Germinal center (tissue), 1 donor: ENCODE measurements at places on chromosomes 11 and 22.
A peak's percentile ranks its signal among the peaks of the same experiment; 100 is the strongest.

- no peak for DNase-seq
Observed at GRCh38 chr11:109870297-109870696, 222.9 kb upstream of the ZC3H12C start.

GRCh38 chr11:128116885-128117284 is 470.5 kb downstream of the ETS1 start:
- no peak for DNase-seq

DNA sequence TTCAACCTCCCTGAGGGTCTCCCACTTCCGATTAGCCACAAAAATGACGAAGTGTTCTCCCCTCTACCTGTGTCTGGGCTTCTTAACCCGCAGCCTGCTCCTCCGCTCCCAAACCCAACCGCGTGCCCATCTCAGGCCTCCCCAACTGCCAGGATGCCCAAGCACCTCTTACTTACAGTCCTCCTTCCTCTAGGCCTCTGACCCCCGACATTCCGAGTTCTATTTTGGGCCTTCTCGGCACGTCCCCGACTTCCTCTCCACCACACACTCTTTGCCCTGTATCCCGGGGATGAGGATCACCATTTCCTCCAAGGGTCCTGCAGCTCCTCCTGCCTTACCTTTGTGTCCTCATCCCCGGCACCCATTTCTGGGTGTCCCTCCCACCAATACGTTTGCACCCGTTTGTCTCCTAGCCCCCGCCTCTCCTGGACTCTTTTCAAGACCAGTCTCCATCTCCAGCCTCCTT is 388 bp upstream of the MUS81 start:
- DNase-seq, result no peak

DNA sequence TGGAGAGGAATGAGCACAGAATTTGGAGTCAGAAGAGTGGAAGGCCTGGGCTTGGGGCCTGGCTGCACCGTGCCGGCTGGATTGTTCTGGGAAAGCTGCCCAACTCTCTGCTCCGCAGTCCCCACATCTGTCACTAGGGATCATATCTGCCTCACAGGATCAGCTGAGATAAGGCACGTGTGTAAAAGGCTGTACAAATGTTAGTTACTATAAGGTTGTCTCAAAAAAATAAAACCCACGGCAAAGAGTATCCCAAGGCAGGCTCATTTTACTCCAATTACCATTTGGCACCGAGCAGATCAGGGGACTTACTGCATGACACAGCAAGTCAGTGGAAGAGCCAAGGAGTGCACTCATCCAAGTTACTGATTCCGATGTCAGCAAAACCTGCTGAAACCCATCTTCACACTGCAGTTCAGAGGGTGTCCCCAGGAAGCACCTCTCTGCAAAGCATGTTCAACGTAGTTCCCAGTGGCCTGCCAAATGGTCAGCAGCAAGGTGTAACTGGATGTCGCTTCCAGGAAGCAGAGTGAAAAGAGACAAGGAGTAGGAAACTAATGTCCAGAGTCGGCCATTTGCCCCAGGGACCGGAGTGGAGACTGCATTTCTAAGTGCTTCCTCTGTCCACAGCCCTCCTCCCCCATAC is 18.1 kb upstream of the MRTFA start:
- DNase-seq, result no peak

DNA sequence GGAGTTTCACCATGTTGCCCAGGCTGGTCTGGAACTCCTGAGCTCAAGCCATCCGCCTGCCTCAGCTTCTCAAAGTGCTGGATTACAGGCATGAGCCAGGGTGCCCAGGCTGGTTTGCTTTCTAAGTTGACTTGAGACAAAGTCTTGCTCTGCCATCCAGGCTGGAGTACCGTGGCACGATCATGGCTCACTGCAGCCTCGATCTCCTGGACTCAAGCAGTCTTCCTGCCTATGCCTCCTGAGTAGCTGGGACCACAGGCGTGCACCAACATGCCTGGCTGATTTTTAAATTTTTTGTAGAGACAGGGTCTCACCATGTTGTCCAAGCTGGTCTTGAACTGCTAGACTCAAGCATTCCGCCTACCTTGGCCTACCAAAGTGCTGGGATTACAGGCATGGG is 31.0 kb downstream of the SNU13 start:
- DNase-seq, result no peak

DNA sequence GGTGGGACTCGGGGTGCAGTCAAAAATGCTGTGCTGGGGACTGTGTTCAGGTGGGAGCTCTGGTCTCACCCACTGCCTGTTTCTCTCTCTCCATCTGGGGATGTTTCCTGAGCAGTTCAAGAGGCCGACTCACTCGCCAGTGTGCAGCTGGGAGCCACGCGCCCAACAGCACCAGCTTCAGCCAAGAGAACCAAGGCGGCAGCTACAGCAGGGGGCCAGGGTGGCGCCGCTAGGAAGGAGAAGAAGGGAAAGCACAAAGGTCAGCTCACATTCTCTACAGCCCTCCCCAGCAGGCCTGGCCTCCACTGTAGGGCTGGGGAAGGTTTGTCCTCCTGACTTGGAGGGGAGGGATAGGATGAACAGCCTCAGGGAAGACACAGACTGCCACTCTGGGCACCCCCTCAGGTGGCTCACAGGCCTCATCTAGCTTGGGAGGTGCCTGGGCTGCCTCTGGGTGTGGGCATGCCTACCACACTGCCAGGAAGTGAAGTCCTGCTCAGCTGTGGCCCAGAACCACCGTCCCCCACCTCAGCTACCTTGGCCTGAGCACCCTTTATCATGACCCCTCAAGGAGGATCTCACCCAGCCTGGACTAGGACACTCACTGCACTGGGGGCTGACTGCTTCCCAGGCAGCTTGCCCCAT is 13.0 kb downstream of the TUB start:
- DNase-seq, result no peak

- peak; percentile 76 for DNase-seq
Observed at GRCh38 chr22:41976070-41976901, 7.0 kb downstream of the SEPTIN3 start.

- no peak for DNase-seq
Observed at GRCh38 chr11:71466358-71466757, 13.4 kb downstream of the NADSYN1 start.

GRCh38 chr22:25148149-25148691 is 51.4 kb upstream of the CRYBB3 start:
- DNase-seq, result no peak

- no peak for DNase-seq
Observed at GRCh38 chr11:3074912-3075589, 17.8 kb upstream of the CARS1 start.

GRCh38 chr11:78074756-78075155 is 4.9 kb downstream of the NDUFC2 start:
- DNase-seq, result no peak

GRCh38 chr22:48944751-48945620 is 882.7 kb downstream of the BRD1 start:
- no peak for DNase-seq

DNA sequence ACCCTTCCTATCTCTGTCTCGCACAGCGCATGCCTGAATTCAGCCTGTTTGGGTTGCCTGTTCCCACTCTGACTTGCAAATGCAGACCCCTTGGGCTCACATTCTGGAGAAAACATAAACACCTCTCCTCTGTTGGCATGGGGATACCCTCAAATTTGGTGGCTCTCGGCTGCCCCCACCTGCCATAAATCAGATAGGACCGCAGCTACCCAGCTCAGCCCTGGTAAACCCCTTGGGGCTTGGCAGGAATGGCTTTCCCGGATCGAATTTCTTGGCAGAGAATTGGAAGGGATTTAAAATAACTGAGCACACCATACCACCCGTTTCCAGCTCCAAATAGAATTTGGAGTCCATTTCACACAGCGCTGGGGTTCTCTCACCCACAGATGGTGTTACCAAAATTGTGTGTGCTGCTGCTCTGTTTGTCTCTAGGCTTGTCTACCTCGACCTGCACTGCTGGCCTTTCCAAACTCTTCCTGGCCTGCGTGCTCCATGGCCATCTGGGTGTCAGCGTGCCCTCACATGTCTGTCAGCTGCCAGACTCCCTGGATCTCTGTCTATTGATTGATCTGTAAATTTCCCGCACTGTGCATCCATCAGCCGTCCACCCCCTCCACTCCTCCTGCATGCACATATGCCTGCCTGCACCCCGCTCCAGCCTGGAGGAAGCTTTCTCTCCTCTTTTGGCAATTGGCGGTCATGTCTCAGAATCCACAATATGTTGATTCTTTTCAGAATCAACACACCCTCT is 134.0 kb downstream of the NTM start:
- no peak for DNase-seq

- no peak for DNase-seq
Observed at GRCh38 chr11:12628314-12628713, 45.9 kb upstream of the TEAD1 start.

- no peak for DNase-seq
Observed at GRCh38 chr11:102187416-102188151, 77.3 kb downstream of the YAP1 start.

GRCh38 chr11:44261800-44262591 is 47.9 kb downstream of the ALX4 start:
- DNase-seq, result no peak

DNA sequence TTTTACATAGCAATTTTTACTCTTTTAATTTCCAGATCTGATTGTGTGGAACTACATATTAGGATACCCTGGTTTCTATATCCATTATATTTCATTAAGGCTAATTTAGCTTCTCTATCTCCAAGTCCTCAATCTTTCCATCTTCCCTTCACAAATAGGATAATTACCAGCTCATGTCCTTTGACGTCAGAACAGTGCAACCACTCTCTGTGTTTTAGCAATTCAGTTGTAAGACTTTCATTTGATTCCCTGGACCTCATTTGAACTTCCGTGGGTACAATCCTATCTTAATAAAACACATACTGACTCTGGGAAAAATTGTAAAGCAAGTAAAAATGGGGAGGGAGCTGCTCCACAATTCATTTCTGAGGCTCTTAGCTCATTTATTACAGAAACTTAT is 52.8 kb downstream of the FAM76B start:
- no peak for DNase-seq

GRCh38 chr22:26443901-26444690 is 15.0 kb downstream of the ASPHD2 start:
- no peak for DNase-seq

DNA sequence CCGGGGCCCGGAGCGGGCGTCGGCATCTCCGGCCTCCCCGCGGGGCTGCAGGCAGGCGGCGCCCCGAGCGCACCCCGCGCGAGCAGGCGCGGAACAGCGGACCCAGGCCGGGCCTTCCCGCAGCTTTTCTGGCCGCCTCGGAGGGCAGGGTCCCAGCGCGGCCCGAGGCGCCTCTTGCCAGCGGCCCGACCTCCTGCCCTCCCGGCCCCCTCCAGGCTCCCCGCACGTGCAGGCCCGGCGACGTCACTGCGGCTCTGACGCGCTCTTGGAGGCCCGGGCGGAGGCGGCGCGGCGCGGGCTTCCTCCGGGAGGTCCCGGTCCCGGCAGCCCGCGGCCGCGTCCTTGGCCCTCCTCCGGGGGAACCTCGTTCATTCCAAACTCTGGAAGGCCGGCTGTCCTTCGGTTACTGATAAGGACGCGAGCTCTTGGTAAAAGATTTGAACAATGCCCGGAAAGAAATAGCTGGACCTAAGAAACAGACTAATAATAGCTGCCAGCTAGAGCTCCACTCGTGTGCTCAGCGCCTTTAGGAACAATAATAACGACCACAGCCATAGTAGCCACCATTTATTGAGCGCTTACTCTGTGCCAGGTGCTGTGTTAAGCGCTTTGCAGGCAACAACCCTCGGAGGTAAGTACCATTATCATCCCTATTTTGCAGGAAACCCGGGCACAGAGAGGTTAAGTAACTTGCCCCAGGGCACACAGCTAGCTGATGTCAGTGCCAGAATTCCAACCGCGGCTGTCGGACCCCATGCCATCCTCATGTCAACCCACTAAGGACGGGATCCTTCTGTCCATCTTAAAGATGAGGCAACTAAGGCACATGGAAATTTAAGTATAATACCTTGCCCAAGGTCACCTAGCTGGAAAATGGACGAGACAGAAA is 39.1 kb upstream of the CREB3L1 start:
- DNase-seq, result peak; percentile 66

- no peak for DNase-seq
Observed at GRCh38 chr11:128479144-128479543, 108.2 kb downstream of the ETS1 start.

DNA sequence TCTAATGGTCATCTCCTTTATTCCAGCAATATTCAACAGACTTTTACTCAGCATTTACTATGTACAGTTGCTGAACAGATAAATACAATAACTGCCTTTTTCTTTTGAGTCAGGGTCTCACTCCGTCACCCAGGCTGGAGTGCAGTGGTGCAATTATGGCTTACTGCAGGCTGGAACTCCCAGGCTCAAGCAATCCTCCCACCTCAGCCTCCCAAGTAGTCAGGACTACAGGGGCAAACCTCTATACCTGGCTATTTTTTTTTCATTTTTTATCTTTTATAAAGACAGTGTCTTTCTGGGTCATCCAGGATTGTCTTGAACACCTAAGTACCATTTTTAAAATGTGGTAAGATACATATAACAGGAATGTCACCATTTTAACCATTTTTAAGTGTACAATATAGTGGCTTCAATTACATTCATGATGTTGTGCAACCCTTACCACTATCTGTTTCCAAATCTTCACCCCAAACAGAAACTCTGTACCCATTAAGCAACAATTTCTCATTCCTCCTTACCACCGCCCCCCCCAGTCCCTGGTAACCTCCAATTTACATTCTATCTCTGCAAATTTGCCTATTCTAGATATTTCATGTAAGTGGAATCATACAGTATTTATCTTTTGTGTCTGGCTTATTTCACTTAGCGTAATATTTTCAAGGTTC is 67.8 kb downstream of the MIAT start:
- no peak for DNase-seq

DNA sequence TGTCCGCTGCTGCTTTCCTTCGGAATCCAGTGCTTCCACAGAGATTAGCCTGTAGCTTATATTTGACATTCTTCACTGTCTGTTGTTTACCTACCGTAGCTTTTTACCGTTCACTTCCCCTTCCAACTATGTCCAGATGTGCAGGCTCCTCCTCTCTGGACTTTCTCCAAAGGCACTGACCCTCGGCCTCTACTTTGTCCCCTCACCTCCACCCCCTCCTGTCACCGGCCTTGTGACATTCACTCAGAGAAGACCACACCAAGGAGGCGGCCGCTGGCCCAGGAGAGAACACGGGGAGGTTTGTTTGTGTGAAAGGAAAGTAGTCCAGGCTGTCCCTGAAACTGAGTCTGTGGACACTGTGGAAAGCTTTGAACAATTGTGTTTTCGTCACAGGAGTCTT is 15.4 kb upstream of the ST14 start:
- no peak for DNase-seq

GRCh38 chr11:45715418-45715817 is 50.0 kb upstream of the CHST1 start:
- DNase-seq, result no peak

- DNase-seq, result no peak
Observed at GRCh38 chr22:20671409-20672081, 102.4 kb upstream of the SERPIND1 start.
